ENCODE measurements at places on chromosomes 7 and 10.

DNA sequence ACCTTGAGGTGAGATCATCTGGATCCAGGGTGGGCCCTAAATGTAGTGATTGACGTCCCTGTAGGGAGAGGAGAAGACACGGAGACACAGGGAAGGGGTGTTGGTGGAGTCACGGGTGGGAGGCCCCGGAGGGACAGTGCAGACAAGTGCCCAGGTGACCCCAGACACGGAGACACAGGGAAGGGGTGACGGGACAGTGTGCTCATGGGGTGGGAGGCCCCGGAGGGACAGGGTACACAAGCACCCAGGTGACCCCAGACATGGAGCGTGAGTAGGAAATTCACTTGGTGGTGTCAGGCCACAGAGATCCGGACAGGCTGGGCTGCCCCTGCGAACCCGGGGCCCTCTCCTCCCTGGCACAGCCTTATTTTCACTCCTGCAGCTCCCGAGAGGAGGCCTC lies 176.9 kb downstream of the PTPRN2 start:
- DNase-seq = peak; percentile 24

GRCh38 chr7:40425696-40426095 lies 290.9 kb downstream of the SUGCT start:
- DNase-seq = no peak

DNA sequence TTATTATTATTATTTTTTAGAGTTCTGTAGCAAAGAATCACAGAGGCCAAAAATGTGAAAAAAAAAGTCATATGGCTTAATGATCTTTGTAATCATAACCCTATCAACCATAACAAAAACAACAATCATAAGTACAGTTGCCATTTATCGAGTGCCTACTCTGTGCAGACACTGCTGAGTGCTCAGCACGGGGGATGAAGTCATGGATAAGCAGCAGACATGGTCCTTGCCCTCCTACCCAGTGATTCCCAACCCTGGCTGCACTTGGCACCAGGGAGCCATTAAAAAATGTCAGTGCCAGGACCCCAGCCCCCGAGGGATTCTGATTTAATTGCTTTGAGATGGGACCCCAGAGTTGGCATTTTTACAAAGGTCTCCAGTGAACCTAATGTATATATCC lies 38.2 kb downstream of the ENTPD1 start:
- no peak for DNase-seq

GRCh38 chr10:15141136-15142054 lies 27.1 kb downstream of the NMT2 start:
- DNase-seq = no peak

DNA sequence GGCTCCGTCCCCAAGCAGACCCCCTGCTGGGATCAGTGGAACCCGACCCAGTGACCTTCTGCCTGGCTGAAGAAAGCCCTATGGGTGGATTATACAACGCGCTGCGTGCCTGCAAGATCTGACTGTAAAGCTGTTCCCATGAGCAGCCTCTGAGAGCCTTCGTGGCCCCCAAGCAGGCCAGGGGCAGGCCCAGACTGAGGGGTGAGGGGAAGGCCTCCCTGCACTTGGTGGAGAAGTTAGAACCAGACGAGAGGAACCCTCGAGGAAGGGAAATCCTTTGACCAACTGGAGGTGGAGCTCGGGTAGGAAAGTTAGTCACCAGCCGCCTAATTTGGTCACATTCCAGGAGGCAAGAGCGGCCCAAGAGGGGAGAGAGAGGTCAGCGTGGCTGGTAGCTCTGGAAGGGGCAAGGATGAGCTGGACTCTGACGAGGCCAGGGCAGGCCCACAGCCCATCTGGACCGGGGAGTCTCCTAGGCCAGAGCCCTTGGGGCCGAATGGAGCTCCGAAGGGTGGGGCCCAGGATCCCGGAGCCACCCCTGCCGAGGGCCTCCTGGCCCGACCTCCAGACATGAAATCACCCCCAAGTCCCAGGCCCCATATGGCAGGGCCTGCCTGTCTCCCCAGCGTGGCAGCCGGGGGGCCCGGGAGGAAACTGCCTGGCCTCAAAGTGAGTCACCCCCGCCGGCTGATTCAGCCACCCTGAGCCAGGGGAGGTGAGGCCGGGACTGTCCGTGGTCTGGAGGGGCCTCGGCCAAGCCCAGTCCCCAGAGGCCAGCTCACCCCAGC lies 23.3 kb upstream of the PDGFA start:
- no peak for DNase-seq

DNA sequence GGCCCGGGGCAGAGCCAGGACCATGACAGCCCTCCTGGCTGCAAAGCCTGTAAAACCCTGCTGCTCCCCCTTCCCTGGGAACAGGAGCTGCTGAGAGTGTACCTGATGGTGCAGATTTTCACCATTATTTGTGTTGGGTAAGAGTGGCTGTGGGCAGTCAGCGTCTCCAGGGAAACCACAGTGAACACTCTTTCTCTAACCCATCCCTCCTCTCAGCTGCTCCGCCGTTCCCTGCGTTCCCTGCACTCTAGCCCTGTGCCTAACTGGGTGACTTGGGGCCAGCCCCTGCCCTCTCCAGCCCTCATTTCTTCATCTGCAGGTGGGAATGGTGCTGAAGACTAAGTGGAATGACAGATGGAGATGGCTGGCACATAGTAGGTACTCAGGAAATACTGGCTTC lies 75.9 kb upstream of the PCBD1 start:
- DNase-seq = no peak

GRCh38 chr10:112218960-112219359 lies 35.4 kb upstream of the GPAM start:
- no peak for DNase-seq

DNA sequence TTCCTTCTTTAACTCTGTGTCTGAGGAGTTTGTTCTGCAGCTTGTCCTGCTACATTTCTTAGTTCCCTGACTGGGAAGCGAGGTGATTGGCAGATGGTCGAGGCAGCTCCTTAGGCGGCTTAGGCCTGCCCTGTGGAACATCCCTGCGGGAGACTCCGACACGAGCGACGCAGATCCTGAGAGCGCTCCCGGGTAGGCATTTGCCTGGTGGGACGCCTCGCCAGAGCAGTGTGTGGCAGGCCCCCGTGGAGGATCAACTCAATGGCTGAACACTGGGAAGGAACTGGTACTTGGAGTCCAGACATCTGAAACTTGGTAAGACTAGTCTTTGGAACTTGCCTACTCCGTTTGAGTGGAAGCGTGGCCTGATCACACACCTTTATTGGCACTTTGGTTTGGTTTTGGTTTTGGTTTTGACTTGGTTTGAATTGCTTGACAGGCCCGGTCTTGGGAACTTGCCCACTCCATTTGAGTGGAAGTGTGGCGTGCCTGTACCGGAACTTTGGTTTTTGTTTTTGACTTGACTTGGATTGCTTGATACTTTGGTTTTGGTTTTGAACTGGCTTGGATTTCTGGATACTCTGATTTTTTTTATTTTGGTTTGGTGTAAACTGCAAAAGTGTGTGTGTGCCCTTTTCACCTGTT lies 42.6 kb downstream of the MAP3K8 start:
- DNase-seq = no peak

DNA sequence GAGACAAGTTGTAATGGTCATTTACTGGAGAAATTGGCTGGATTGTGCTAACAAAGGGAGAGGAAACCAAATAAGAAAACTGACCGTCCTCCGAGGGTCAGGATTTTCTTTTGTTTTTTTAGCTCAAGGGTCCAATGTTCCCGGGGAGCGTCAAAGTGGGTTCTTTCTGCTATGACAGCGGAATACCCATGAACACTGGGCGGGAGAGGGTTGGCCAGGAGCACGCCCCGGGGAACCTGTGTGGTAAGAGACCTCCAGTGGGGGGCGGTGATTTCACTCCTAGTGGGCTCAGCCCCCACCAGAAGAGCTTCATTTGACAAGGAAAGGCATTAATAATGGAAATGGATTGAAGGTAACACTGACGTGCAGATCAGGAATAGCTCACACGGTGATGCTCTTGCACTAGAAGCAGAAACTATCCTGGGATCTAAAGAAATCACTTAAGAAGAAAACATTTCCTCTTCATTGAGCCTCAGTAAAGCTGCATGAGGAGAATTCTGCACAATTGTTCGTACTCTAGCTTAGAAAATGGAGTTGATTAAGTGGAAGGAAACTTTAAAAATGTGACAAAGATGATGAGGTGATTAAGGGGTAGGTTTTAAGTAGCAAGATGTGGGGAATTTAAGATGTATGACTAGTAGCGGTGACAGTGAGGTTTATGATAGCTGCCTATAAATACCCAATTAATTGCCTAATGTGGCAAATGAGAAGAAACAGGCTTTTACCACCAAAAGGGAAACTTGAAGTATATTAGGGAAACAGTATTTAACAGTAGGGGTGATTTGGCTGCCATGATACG lies 627.2 kb downstream of the SUGCT start:
- no peak for DNase-seq

GRCh38 chr10:60572511-60573194 lies 183.0 kb upstream of the ANK3 start:
- DNase-seq = peak; percentile 60

DNA sequence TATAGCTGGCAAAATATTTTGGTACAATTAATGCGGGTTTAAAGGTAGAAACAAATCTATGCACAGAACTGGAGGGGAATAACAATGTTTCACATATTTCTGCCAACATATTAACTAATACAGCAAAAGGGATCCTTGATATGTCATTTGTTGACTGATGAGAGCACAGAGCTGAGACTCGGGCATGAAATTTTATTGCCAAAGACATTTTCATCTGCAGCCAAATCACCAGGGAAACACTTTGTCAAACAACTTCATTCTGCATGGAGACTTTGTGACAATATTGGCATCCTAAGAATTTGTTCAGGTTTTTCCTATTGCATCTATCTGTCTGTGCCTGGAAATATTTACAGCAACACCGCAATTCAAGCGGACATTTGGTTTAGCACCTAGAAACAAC lies 117.8 kb upstream of the C1QL3 start:
- no peak for DNase-seq

GRCh38 chr10:92284112-92284704 lies 6.7 kb downstream of the CPEB3 start:
- no peak for DNase-seq

GRCh38 chr10:49109669-49110340 lies 5.5 kb downstream of the VSTM4 start:
- peak; percentile 92 for DNase-seq

Data from left hindlimb (tissue), 1 donor.